ENCODE measurements at places on chromosomes 6 and 20.

DNA sequence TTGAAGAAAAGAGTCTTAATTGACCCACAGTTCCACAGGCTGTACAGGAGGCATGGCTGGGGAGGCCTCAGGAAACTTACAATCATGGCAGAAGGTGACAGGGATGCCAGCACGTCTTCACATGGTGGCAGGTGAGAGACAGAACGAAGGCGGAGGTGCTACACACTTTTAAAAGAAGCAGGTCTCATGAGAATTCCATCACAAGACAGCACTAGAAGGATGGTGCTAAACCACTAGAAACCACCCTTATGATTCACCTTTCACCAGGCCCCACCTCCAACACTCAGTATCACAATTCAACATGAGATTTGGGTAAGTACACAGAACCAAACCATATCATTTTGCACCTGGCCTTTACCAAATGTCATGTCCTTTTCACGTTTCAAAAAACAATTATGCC is 20.9 kb downstream of the TAGAP start:
- no peak for DNase-seq

- DNase-seq = no peak
Measured at GRCh38 chr6:104558746-104559145, 301.0 kb downstream of the HACE1 start.

DNA sequence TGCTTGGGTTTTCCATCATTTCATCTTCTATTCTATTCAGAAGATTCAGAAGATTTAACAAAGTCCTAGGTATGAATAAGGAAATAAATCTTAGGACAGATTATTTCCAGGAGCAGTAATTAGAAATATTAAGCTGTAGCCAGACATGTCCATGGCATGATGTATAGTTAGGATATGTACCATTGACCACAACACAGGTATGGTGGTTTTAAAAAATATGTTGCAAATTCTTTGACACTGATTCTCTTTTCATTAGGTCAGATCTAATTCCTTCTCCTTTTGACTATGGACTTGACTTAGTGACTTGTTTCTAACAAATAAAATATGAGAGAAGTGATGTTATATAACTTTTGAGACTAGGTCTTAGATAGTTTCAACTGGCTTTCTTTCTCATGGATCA is 23.5 kb upstream of the PDE7B start:
- no peak for DNase-seq

- DNase-seq = no peak
Measured at GRCh38 chr6:157182503-157183264, 140.6 kb downstream of the TMEM242 start.

DNA sequence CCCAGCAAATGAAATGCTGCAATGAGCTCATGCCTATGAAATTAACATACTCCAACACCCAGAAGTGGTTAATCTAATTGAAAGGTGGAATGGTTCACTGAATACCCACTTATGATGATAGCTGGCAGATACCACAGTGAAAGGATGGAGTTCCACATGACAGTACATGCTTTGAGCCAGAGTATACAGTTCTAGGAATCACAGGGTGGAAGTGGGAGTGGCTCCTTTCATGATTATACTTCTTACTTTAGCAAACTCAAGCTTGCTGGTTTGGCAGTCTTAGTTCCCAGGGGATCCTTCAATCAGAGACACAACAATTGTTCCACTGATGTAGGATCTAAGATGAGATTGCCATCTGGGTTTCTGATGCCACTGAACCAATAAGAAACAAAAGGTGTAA is 21.5 kb downstream of the CD164 start:
- DNase-seq = no peak

DNA sequence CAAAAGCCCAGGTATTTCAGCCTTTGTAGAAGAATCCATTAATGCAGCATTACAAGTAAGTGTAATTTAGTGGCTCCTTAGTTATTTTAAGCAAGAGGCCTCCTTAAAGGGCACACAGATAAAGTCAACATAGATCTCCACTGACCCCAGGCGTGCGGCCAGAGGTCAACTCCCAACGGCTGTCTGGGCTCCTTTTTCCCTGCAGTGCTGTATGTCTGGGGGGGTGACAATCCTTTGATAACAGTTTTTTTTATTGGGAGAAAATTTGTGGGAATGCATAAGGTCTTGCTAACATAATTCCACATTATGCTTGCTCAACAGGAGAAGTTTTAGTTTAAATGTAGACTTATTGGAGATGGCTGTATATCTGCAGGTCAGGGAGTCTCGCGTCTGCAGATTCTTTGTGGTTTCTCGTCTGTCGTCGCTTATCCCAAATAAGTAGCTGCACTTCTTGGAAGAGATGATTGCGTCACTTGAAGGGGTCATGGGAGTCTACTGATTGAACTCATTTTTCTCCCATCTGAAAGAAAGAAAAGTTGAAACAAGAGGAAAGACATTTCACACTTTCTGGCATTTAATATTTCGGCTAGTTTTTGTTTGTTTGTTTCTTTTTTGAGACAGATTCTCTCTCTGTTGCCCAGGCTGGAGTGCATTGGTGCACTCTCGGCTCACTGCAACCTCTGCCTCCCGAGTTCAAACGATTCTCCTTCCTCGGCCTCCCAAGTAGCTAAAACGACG is 151.7 kb upstream of the AKAP12 start:
- no peak for DNase-seq

- DNase-seq = no peak
Measured at GRCh38 chr6:165218829-165219228, 90.6 kb downstream of the C6orf118 start.

- DNase-seq = no peak
Measured at GRCh38 chr6:41503827-41504465, 42.2 kb upstream of the FOXP4 start.

DNA sequence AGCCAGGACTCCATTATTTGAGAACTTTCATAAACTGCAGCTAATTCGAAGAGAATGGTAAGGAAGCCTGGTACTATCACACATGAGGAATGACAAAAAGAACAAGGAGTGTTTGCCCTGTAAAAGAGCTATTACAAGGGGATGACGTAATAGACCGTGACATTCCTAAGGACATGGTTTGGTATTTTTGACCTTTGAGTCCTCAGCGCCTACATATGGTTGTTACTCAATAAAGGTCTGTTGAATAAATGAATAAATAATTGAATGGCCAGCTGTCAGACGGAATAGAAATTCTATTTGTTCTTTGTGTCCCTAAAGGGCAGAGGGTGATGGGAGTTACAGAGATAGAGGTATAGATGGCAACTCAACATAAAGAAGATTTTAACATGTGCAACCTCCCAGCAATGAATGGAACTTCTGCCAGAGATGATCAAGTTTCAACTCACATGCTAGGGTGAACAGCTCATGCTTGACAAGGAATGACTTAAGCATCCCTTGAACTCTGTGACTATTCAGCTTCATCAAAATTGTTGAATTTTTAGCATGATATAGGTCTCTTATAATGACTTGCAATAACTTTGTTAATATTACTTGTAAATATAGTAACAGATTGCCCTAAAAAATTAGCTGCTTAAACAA is 115.4 kb downstream of the TENT5A start:
- no peak for DNase-seq

- DNase-seq = no peak
Measured at GRCh38 chr20:56542489-56543030, 9.5 kb downstream of the FAM209B start.

- DNase-seq = no peak
Measured at GRCh38 chr20:6940048-6940447, 172.6 kb downstream of the BMP2 start.

DNA sequence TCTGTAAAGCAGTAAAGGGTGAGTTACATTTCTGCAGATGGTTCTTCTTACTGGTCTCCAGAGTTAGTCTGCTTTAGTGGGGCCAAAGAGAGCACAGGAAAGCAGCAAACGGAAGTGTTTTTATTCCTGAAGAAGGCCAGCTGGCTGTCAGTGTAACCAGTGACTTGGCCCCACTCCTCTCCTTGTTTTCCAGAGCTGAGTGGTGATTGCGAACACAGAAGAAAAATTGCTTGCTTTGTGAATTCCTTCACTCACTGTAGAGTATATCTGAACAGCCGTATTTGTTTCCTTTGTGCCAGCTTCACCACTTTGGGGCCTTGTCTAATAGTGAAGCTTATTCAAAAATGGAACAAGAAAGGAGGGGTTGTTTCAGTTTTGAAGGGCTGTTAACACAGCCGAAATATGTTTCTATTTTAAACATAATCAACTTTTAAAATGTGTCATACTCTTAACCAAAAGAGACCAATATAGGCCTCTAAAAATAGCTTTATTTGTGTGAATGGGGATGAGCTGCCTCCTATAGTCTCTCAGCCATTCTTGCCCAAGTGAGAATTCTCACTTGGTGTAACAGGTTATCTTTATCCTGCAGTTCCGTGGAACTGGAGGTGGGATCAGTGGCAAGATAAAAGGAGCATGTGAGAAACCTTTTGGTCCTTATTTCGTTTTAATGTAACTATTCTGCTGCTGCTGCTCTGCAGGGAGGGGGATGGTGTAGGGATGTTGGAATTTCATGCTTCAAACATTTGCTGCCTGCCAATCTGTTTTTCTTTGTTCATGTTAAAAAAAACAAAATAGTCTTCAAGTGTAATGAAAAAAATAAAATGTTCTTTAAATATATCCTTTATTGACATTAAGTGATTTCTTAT is 37.8 kb downstream of the ZC2HC1B start:
- DNase-seq = no peak

DNA sequence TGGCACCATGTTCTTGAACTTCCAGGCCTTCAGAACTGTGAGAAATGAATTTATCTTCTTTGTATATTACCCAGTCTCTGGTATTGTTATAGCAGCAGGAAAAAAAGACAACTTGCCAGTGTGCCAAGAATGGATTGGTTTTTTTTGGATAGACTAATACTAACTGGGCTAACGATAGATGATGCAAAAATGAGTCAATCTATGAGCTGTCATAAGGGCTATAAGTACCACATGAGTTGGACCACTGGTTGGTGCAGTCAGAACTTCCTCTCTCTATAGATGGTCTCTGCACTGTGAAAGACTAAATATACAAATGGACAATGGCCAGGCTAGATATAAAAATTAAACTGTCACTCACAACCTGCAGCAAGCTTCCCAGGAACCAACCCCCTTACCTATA is 87.6 kb upstream of the COL21A1 start:
- no peak for DNase-seq

DNA sequence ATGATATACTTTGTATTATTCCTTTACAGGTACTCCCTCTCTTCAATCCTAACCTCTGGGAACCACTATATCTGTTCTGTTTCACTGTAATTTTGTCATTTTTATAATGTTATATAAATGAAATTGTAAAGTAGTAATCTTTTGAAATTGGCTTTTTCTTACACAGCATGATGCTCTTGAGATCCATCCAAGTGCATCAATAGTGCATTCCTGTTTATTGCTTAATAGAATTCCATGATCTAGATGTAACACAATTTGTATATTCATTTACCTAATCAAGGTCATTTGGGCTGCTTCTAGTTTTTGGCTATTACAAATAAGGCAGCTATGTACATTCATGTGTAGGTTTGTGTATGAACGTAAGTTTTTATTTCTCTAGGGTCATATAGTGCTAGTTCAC is 174.6 kb downstream of the KHDC1L start:
- no peak for DNase-seq

DNA sequence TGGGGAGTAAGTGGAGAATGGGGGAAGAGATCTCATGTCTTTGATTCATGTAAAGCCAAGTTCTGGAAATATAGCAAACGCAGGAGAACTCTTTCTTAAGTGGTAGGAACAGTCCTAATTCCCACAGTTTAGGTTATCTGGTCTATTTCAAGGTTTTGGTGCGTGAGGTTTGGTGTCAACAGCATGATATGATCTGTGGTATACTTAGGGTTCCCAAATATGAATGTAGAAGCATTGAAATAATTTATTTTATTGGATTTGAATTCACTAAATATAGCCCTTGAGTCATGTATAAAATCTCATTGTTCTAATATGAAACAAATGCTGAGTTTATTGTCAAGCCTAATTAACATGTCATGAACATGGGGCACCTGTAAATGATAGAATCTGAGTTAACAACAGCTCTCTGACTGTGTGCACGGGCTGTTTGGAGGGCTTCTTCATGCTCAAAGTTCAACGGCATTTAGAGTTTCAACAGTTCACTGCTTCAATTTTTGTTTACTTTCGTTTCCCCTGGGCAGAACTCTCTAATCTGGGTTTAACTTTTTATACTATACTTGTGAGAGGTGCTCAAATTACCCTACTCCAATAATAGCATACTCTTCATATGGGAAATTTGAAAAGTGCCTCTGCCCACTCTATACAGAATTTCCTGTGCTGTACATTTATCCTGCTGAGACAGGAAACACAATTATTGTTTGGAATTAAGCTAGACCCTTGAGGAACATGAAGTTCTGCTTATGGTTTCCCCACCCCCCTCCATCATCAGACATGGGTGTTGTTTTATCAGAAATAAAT is 236.3 kb upstream of the ZNF217 start:
- DNase-seq = no peak

DNA sequence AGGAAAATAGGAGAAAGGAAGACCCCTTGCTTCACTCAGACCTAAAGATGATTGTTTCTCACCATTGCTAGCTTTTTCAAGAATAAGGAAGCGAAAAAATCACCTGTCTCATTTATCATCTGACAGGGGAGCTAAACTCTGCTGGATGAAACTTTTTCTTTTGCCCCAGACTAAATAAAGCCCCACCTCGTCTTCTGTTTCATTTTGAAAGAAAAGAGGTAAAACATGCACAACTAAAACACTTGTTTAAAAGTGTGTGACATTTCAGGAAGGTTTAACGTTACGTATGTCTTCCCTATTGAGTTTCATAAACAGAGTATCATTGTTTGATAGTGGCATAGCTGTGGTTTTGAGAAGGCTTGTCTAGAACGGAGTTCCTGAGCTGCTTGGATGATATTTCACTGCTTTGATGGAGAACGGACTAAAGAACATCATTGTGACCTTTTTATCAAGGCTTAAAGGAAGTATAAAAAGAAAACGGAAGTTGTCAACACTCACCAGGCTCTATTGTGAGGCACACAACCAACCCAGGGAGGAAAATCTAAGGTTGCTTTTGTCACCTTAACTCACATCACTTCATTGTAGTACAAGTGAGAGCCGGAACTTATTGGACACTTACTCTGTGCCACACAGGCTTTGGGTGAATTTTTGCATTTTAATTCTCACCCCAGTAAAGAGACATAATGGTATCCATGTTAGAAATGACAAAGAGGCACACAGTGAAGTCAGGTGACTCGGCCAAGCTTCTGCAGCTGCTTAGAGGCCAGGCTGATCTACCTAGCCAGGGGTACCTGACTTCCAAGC is 29.5 kb downstream of the TSHZ2 start:
- no peak for DNase-seq

DNA sequence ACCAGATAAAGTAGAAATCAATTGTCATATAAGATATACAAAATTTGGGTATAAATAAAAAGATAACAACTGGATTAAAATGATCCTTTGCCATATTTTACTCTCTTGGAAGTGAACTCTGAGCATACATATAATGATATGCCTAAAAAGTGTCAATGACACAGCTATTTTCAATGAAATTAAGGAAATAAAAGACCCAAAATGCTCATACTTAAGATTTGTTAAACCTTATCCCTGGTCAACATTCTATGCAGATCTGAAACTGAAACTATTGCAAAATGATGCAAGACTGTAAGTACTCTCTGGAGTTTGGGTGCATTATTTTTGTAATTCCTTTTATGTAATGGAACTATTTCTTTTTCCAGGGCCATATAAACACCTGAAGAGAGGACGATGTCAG is 119.0 kb upstream of the SGK1 start:
- DNase-seq = no peak
